Neural crest cell (in vitro differentiated cells): ENCODE measurements at places on chromosomes 3 and 15.

GRCh38 chr3:23253214-23253613 lies 50.1 kb downstream of the UBE2E2 start:
- DNase-seq = no peak

GRCh38 chr3:36656873-36657272 lies 107.5 kb downstream of the DCLK3 start:
- no peak for DNase-seq

DNA sequence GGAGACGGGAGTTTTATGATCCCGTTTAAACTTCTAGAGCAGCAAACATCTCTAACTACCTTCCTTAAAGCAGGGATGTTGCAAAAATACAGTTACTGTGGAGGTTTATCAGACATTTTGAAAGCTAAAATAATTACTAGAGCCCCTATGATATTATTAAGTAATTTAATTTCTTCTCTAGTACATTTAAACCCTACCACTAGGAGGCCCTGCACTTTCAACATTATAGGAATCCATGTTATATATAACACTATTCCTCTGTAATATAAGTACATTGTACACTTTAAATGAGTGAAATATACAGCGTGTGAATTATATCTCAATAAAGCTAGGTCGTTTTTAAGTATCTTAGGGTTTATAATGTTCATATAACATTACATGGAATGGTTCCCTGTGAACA lies 11.5 kb downstream of the SETMAR start:
- no peak for DNase-seq

DNA sequence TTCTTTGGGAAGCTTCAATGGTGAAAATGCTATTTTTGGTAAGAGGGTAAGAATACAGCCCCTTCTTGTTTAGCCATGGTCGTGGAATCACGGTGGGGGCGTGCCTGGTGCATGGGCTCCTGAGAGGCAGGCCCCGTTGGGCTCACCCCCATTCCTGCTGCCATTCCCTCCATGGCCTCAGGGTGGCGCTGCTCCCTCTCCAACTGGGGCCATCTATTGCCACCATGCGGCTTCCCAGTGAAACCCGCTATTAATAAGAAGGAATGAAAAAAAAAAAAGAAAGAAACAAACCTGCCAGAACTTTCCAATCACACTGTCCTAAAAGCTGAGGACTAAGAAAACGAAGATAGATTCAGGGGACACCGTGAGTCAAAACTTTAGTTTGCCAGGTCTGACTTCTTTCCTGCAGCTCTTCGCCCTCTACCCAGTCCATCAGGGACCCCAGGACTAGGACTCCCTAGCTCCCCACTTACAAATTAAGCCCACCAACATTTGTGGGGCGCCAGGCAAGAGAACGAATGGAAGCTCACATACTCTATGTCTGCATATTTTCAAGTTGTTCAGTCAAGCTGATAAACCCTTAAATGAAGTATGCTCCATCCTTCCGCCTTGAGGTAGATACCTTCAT lies 30.6 kb upstream of the ABHD2 start:
- peak; percentile 89 for DNase-seq

GRCh38 chr3:107133891-107134290 lies 243.3 kb upstream of the CCDC54 start:
- DNase-seq = no peak

GRCh38 chr3:164812042-164812441 lies 266.3 kb downstream of the SI start:
- DNase-seq = no peak

DNA sequence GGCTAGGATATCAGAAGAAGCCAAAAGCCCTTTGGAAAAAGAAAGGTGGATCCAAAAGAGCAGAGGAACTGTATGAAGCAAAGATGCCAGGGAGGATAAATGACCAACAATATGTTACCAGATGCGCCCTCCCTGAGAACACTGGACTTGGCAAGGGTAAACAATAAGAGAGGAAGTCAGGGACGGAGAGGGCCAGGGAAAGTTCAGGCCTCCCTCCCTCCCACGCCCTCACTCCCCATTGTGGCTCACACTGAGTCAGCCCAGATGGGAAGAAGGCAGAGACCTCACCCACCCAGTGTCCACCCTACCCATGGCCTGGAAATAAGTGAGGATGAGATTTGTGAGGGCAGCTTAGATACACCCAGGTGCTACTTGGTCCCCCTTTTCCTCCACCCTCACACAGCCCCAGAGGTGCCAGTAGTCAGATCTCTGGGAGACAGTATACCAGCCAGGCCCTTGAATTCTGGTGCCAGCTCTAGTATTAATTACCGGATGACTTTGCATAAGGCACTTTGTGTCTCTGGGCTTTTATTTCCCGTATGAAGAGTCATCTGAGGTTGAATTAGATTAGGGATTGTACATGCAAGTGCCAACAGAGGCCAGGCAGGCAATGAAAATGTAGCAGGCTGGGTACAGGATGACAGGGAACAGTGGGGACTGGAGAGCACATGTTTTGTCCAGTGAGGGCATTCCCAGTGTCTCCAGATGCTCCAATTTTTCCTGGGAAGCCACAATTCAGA lies 35.1 kb upstream of the FRMD4B start:
- DNase-seq = no peak

- DNase-seq = no peak
Measured at GRCh38 chr15:90343302-90343790, 8.7 kb upstream of the ZNF774 start.
